ENCODE measurements at places on chromosomes 4 and X. TPM values are rescaled to one million over a fixed set of nuclear protein-coding genes. Genes with fewer than 3 reads are reported as not detected.

DNA sequence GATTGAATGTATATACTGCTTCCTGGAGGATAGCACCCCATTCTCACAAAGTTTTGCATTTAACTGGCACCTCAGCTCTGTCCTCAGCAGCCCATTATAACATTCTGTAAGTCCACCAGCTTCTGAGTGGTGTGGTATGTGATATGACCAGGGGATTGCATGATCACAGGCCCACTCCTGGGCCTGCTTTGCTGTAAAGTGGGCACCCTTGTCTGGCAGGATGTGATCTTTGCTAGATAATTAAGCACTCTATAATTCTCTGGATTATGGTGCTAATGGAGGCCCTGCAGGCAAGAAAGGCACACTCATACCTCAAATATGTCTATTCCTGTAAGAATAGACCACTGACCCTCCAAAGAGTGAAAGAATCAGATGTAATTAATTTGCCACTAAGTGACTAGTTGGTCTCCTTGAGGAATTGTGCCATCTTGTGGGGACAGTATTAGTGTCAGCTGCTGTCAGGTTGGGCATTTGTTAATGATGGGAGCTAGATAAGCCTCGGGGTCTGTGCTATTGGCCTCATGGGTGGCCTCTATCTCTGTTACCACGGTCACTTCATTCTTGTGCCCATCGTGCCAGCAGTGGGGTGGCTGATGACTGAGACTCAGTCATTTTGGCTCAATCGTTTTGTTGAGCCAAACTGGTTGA lies 2.2 kb upstream of the CFI start:
- no peak for DNase-seq

DNA sequence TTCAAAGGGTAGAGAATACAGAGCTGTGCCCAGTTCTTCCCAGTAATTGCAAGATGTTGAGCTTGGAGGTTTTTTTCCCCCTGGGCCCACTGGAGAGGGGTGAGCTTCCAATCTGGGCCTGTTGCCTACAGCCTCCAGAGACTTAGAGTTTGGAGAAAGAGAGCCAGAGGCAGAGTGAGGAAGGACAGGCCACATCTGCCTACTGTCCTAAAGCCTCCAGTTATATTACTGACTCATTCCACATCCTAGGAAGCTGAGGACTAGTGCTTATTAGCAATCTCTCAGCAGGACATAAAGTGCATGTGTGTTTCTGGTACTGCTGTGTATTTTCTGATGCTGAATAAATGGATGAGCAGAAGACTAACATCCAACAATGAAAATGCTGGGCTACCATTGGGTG lies 181.0 kb upstream of the MAMLD1 start:
- DNase-seq, result no peak

DNA sequence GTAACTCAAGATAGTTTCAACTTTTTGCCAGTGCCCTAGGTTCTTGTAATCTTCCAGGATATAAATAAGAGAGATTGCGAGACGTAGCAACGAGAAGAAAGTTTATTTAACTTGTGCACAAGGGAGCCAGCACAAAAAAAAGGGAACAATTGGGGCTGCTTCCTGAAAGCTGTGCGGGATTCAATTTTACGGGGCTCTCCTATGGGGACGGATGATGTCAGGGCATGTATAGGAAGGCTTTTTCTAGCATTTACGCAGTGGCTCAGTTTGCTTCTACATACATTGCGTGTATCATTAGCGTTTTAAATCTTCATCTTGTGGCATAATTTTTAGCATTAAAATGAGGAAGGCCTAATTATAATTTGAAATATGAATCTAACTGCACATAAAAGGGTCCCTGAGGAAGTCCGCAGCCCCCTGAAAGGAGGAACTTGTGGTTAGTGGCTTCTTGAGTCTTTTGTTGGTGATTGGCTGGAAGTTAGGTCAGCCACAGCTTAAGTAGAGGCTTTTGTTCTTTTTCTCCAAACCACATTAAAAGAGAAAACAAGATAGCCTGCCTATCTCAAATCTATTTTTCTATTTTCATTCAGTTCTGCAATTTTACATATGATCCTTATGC lies 668.2 kb upstream of the NDST4 start:
- no peak for DNase-seq

GRCh38 chr4:157978680-157979361 lies 194.0 kb downstream of the GASK1B start:
- DNase-seq, result peak; percentile 47

- DNase-seq, result no peak
Measured at GRCh38 chrX:40006106-40007017, 91.4 kb downstream of the BCOR start.

- no peak for DNase-seq
Measured at GRCh38 chr4:89056292-89056952, 563 bp downstream of the FAM13A start.

Gene SSX4B
- total RNA-seq, result not detected

Gene AMER1
- 8.9 TPM for total RNA-seq

All from occipital lobe (tissue), 3 donors.